Activated B cell treated with CpG ODN at 0.5 μM for 24 hours (primary cell): ENCODE measurements at places on chromosomes 5 and 9. TPM values are rescaled to one million over a fixed set of nuclear protein-coding genes. Genes with fewer than 3 reads are reported as not detected.

DNA sequence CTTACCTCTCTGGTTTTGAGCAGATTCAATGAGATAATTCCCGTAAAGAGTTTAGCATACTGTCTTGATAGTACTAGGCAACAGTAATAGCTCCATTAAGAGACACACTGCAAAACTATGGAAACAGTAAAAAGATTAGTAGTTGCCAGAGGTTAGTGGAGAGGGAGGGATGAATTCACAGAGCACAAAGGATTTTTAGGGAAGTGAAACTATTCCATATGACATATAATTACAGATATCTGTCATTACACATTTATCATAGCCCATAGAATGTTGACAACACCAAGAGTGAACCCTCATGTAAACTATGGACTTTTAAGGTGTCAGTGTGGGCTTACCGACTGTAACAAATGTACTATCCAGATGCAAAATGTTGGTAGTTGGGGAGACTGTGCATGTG is 176.4 kb upstream of the PLCXD3 start:
- no peak for DNase-seq

DNA sequence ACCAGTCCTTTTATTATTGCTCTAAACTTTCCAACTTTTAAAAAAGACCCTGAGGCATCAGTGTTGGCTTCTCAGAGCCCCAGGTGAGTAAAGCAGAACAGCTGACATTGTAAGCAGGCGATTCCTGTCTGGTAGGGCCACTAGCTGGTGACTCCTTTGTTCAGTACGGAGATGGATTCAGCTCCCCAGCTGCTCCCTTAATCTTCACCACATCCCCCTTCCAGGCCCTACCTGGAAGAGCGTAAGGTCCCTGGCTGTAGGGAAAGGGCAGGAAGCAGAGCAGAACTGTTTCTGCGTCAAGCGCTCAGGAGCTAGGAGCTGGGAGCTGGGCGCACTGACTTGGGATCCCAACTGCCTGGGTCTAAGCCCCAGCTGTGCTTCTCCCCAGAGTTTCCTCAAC is 203.7 kb upstream of the TAS2R1 start:
- DNase-seq, result no peak

DNA sequence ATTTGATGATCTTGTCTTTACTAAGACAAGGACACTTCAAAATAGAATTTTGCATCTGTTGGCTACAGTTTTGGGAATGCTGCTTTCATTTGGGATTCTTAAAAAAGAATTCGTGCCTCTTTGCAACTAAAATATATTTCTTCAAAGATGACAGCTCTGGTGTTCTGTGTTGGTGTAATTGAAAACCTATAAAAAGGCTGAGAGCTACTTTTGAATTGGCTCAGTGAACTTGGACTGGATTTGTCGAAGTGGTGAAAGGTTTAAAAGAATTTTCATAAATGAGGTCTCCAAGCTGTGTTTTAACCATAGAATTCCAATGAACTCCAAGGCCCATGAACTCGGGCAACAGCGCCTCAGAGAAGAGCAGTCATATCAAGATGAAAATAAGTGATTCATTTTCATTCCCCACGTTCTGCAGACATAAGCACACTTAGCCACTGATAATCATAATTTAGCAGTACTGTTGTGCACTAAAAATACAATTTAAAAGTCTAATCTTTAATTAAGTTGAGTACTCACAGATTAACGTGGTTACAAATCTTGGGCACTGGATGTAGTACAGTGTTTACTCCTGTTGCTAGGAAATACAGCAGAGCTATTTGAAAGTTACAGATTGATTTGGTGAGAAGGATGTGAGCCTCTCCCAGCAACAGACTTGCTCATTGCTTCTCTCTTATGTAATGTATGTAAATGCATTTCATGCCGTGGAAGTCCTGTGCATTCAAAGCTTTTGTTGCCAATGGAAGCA is 10.9 kb downstream of the SNCAIP start:
- no peak for DNase-seq

DNA sequence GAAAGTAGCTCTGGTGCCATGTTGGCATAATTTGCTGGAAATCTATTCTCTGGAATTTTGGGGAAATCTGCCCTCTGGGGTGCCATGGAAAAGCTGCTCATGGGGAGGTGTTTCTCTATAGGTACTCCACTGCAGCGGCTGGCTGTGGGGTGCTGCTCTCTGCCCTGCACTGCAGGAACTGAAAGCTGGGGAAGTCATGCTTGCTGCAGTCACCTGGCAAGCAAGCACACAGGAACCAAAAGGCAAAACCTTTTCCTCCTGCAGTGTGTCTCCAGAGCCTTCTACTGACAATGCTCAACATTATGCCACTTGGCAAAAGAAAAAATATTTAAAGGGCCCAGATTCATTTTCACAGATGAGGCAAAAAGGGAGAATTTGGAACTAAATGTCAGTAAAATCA is 25.8 kb upstream of the CARNMT1 start:
- peak; percentile 43 for DNase-seq

GRCh38 chr9:17003576-17004240 is 131.1 kb upstream of the CNTLN start:
- DNase-seq, result no peak

- no peak for DNase-seq
These were observed 66.4 kb upstream of the CD180 start for GRCh38 chr5:67262956-67263355.

GRCh38 chr5:42581845-42582244 is 158.6 kb downstream of the GHR start:
- no peak for DNase-seq

- no peak for DNase-seq
These were observed 218.1 kb upstream of the NREP start for GRCh38 chr5:111975133-111975532.

GRCh38 chr9:87184956-87185642 is 237.8 kb upstream of the GAS1 start:
- DNase-seq, result no peak

DNA sequence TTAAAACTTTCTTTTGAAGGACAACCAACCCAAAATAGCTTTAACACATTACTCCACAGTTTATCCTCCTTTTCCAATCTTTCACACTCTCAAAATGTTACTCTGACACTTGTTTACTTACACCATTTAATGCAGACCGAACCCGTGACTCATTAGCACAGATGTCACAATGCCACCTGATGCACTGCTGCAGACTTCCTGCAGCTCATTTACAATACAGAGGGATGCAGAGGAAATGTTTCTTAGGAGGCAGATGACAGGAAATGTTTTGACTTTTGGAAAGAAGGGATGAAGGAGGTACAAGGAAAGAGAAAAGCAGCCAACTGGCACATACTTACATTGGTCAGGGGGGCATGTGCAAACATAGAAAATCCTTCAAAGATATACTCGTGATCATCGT is 39.0 kb downstream of the DROSHA start:
- DNase-seq, result no peak

DNA sequence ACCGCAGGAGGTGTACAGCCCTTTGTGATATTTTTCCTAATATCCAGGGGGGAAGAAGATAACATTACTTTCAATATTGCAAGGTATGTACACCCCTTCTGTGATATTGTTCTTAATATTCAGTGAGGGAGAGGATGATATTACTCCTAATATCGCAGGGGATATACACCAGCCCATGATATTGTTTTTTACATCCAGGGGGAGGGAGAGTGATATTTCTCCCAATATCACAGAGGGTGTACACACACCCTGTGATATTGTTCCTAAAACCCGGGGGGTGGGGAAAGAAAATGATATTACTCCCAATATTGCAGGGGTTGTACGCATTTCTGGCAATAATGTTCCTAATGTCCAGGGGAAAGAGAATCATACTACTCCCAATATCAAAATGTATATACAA is 58.0 kb upstream of the SLC25A48 start:
- DNase-seq, result no peak

DNA sequence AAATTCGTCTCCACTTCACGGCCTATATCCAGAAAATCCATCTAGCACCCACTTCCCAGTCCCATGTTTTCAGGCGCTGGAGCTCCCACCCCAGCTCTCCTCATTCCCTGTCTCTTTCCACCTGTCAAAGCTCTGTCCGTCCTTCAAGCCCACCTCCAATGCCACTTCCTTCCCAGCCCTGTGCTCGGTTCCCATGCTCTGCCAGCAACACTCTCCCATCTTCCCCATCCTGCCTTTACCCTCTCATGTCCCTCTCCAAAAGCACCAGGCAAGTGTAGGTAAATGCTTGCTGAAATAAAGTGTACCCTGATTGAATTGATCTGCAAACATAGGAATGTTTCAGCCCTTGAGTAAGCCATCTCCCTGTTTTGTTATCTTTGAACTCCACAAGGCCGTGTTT is 9.2 kb downstream of the DRD1 start:
- DNase-seq, result no peak

DNA sequence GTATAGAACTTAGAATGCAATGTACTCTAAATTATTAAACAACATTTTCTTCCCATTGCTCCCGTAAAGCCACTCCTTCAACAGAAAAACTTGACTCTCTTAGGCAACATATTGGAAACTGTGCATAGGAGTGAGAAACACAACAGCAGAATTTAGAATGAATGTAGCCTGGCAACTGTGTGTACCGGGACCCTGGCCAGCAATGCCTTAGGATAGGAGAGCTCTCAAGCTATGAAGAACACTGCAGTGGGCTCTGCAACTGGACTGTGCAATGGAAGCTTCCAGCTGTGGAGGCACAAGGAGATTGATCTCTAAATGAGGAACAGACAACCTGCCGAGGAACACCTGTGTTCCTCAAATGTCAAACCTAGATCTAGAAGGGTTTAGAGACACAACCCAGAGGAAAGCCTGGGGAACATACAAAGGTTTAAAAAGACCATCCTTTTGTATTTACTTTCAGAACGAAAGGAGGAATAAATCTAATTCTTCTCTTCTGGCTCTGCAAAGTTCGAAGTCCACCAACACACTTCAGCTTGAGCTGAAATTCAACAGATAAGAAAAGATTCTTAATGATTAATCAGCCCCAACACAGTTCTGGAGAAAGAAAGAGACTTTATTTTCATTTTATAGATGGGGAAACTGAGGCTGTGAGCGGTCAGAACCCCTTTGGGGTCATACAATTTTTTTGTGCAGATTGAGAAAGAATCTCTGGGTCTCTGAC is 51.5 kb upstream of the ARL15 start:
- no peak for DNase-seq

GRCh38 chr9:93345643-93346230 is 105.7 kb upstream of the FAM120A start:
- DNase-seq, result no peak

DNA sequence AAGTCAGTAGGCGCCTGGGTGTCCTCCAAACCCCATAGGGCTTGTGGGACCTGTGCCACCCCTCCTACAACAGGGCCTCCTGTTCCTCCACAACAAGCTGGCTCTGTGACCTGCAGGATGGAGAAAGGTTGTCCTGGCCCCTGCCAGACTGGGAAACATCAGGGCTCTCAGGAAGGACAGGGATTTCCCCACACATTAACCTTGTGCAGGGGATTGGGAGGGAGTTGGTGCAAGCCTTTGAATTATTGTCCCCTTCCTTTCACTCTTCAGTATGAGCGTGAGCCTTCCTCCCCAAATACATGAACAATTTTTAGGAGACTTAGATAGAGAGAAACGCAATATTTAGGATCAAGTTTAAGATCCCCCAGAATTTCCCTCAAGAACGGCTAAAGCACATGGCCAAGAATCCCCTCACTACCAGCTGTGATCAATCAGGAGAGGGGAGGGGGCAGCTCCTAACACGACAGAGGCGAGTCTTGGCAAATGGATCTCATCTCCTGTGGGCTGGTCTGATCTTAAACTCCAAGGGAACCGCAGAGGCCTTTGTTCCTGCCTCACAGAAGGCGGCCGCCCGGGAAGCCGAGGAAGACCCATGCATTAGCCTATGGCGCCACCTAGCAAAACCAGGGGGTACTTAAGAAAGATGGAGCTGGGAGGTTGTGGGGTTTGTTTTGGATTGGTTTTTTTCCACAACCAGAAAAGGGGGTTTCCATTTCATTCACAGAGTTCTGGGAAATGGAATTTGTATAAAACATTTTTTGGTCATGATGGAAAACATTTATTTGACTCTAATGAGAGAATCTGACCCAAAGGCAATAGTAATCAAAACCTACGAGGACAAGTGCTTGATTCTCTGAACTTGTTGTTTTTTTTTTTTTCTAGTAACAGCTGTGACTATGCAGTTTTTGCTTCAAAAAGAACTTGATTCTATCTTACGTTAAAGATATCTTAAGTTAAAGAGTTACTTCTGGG is 36.1 kb upstream of the OSMR start:
- DNase-seq, result no peak

- DNase-seq, result no peak
These were observed 21.6 kb upstream of the CSF1R start for GRCh38 chr5:150107909-150108447.

GRCh38 chr5:151068433-151069197 is 12.2 kb downstream of the TNIP1 start:
- peak; percentile 62 for DNase-seq

- no peak for DNase-seq
These were observed 3.6 kb upstream of the OTP start for GRCh38 chr5:77641963-77642737.

DNA sequence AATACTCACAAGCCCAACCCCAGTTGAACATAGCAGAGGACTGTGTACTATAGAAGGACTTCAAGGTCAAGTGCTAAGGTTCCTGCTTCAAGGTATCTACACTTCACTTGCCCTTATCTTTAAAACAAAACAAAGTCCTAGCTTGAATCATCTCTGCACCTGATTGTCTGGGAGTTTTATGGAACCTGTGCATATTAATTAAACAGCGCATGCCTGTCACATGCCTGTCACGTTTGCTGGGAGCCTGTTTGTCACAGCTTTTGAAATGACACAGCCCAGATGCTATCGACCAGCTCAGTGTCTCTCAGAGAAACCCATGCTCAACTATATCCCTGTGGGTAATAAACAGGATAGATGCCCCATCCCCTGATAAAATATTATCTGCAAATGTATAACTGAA is 476.0 kb downstream of the ZSWIM6 start:
- no peak for DNase-seq

- DNase-seq, result no peak
These were observed 366.1 kb downstream of the DMRT2 start for GRCh38 chr9:1416261-1416660.

- no peak for DNase-seq
These were observed 30.4 kb downstream of the DUSP1 start for GRCh38 chr5:172740428-172741205.

DNA sequence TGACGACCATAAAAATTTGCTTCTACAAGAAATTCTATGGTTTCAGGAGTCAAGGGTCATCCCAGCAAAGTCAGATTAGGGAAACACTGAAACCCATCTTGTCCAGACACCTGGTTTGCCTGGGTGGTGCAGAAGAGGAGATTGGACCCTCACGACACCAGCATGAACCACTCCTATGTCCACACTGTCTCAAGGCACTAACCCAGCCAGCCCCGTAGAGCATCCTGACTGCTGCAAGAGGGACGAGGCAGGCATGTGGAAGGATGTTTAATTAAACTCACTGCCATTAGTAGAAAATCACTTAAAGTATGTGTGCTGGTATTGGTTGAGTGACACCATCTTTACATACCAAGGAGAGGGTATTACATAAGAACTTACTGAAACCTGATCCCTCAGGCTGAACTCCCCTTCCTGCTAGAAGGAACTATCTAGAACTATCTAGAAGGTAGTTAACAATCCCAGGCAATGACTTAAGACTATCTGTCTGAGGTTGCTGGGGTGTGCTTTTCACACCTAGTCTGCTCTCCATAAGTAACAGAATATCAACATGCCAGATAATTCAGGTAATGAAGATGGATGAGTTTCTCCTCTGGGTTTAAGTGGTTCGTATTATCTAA is 93.6 kb downstream of the SEMA6A start:
- DNase-seq, result no peak

STK32A gene
- total RNA-seq, result not detected in 2 replicates

TICAM2 gene
- 12.4 and 13.3 TPM in 2 replicates for total RNA-seq

RGMB gene
- total RNA-seq, result 12.7 and 13.8 TPM in 2 replicates

ITGA1 gene
- 28.4 and 34.0 TPM in 2 replicates for total RNA-seq

RNF183 gene
- not detected in 2 replicates for total RNA-seq

DND1 gene
- 2.6 and 3.4 TPM in 2 replicates for total RNA-seq

CCL28 gene
- total RNA-seq, result 10.7 and 11.6 TPM in 2 replicates

IL7R gene
- total RNA-seq, result 1.9 and 3.0 TPM in 2 replicates

SPRY4 gene
- not detected in 2 replicates for total RNA-seq
